ENCODE measurements at places on chromosomes 16 and 17.

DNA sequence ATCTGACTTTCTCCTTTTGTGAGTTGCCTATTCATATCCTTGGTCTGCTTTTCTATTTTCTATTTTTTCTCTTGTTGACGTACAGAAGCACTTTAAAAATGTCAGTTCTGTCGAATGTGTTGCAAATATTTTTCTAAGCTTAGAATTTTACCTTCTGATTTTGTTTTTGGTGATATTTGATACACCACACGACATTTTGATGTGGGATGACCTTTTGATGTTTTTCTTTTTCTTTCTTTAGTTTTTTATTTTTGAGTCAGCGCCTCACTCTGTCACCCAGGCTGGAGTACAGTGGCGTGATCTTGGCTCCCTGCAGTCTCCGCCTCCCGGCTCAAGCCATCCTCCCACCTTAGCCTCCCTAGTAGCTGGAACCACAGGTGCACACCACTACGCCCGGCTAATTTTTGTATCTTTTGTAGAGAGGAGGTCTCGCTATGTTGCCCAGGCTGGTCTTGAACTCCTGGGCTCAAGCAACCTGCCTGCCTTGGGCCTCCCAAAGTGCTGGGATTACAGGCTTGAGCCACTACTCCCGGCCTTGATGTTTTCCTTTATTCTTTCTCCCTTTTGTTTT, 39.6 kb downstream of the WSB1 start:
- DNase-seq: no peak

GRCh38 chr17:44348234-44348987, 3.3 kb downstream of the GRN start:
- DNase-seq: no peak

- no peak for DNase-seq
Observed at GRCh38 chr17:12967962-12968361, 49.9 kb downstream of the ELAC2 start.

GRCh38 chr17:21303441-21304065, 19.0 kb downstream of the MAP2K3 start:
- DNase-seq: no peak

- DNase-seq: no peak
Observed at GRCh38 chr16:11181242-11181898, 74.6 kb downstream of the SOCS1 start.

DNA sequence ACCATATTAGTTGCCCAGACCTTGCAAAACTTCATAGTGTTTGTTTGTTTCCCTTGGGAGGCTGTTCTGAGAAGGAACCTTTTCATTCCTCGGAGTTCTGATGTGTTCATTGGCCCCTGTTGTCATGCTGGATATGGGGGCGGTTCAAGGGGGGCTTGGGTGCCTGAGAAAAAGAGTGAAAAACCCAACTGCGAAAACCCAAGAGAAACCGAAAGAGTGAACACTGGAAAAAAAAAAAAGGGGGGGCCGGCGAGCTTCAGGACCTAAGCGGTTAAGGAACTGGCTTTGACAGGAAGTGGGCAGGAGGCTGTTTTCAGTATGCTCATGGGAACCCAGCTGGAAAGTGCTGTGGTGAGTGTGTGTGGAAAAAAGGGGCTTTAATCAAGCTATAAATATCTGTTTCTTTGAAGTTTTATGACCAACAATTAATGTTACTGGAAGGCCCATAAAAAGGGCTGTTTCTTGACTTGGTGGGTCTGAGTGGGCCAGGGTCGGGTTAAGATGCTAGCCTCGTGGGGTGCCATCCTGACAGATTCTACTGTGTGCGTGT, 510.7 kb downstream of the MAF start:
- DNase-seq: peak; percentile 30

DNA sequence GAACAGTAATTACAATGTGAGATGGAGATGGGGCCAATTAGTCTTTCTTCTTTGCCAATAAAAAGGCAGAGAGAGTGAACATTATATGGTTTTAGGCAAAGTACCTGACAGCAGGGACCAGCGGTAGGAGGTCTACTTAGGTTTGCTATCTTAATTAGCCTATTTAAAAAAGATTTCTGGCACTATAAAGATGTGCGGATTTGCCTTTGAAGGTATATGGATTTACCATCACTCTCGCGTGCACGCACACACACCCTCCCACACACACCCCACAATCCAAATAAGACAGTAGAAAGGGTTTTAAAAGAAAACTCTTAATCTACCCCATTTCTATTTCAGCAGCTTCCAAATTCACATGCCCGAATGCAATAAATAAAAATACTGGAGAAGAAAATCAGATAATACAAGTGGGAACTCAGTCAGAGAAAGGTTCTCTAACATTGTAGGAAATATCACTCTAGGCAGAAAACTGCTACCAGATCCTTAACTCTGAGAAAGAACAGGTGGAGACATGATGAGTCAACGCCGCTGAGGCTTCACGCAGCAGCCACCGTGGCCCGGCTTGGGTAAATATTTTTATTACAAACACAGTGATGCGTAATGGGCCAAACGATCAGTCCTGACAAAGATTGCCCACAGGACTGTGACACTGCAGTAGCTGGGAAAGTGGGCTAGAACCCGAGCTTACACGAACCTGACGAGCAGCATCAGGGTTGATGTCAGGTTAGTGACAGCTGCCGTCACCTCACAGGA, 66.6 kb upstream of the AXIN2 start:
- no peak for DNase-seq

DNA sequence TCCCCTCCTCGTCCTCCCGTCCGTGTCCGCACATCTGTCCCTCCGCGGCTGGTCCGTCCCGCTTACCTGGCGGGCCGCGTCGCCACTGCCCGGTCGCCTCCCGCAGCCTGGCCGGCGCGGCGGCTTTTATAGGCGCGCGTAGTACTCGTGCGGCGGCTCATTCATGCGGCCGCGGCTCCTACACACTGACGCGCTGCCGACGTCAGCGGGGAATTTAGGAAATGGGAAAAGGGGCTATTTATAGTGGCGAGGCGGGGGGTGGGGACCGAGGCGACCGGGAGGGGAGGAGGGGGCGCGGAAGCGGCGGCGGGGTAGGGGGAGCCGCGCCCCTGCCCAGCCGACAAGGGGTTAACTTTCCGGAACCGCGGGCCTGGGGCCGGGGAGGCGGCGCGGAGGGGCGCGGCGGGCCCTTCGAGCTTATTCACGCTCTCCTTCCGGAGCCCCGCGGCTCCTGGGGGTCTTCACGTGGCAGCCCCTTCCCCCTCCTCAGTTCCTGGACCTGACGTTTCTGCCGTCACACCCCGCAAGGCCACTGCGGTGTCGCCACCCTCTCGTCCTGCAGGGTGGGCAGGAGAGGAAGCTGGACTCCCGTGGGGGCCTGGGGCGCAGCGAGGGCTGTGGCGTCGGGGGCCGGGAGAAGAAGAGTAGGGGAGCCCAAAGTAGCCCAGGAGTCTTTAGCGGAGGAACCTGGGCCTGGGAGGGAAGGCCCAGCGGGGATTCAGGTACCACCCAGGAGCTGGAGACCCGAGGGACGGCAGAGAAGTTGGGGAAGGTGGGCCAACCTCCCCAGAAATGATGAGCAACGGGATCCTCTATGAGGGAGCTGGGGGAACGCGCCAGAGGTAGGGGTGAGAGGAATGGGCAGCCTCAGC, 3.6 kb upstream of the HIC1 start:
- no peak for DNase-seq

DNA sequence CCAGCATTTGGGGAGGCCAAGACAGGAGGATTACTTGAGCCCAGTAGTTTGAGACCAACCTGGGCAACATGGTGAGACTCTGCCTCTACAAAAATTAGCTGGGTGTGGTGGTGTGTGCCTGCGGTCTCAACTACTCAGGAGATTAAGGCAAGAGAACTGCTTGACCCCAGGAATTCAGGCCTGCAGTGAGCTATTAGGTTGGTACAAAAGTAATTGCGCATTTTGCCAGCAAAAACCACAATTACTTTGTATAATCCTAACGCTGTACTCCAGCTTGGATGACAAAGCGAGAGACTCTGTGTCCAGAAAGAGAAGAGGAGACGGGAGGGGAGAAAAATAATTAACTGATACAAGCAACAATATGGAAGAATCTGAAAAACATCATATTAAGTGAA, 32.7 kb downstream of the YWHAE start:
- no peak for DNase-seq

- no peak for DNase-seq
Observed at GRCh38 chr16:2008631-2009163, 924 bp downstream of the ZNF598 start.

GRCh38 chr17:50027881-50028735, 27.8 kb upstream of the ITGA3 start:
- no peak for DNase-seq

DNA sequence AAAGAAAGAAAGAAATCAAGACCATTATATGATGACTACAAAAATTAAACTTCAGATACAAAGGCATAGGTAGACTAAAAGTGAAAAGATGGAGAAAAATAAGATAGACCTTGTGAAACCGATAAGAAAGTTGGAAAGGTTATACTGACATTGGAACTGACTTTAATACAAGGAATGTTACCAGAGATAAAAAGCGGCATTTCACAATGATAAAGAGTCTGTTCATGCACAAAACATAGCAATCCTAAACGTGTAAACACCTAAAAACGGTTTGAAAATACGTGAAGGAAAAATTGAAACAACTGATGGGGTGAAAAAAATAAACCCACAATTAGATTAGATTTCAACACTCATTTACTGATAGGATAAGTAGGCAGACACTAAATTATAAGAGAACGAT, 9.6 kb upstream of the ERN1 start:
- no peak for DNase-seq

DNA sequence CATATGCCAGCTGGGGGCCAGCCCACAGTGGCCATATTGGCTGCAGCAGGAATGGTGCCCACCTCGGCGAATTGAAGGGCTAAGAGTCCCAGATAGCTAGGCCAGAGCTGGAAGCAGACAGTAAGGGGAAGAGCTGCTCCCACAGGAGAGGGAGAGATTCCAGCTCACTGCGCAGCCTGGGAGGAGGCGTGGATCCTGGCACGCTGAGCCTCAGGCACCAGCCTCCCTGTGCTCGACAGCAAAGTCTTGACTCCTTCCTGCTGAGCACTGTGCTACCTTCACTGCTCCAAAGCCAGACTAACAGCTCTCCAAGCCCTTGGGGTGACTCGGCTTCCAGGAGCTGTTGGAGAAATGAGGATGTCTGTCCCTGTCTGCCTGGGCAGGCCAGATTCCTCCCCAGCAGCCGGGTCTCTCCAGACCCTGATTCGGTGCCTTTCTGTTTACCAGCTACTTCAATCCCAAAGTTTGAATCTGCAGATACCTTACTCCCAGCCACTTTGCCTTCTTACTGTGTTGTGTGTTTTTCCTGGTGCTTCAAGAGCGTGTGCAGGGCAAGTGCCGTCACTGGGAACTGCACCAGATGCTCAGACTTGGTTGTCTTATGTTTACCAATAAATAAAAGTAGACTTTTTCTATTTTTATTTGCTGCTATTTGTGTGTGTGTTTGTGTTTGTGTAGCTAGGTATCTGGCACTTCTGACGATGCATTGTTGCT, 9.1 kb downstream of the CBX2 start:
- DNase-seq: no peak

DNA sequence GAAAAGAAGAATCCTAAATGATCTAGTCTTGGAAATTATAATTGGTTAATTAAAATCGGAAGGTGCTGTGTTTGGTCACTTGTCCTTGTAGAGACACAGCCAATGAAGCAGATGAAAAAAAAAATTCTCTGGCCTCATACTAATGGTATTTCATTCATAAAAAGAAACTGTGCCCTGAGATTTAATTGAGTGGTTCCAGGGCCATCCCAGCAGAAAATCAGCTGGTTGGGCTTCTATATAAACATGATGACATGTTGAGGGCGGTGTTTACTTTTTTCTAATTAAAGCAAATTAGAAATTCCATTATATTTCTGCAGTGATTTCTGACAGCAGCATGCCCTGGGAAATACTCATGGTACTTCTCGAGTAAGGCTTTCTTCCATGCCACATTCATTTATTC, 191.9 kb upstream of the KCNJ16 start:
- no peak for DNase-seq

DNA sequence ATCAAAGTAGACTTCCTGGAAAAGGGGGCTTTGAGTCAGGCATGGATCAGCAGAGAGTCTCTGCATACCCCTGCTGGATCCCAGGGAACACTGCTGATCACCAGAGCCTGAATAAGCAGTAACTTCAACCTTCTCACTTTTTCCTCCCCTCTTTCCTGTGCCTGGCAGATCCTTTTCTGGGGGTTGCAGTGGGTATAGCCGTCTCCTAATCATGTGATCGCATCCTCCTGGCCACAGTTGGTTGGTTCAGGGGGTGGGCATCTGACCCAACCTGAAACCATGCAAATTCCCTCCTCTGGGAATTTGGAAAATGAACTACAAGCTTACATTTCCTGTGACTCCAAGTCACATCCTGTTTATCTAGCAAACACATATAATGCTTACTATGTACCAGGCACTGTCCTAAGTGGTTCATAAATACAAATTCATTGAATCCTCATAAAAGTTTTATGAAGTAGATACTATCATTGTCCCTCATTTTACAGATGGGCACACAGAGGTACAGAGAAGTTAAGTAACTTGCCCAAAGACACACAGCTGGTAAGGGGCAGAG, 120.3 kb downstream of the AXIN2 start:
- DNase-seq: no peak

DNA sequence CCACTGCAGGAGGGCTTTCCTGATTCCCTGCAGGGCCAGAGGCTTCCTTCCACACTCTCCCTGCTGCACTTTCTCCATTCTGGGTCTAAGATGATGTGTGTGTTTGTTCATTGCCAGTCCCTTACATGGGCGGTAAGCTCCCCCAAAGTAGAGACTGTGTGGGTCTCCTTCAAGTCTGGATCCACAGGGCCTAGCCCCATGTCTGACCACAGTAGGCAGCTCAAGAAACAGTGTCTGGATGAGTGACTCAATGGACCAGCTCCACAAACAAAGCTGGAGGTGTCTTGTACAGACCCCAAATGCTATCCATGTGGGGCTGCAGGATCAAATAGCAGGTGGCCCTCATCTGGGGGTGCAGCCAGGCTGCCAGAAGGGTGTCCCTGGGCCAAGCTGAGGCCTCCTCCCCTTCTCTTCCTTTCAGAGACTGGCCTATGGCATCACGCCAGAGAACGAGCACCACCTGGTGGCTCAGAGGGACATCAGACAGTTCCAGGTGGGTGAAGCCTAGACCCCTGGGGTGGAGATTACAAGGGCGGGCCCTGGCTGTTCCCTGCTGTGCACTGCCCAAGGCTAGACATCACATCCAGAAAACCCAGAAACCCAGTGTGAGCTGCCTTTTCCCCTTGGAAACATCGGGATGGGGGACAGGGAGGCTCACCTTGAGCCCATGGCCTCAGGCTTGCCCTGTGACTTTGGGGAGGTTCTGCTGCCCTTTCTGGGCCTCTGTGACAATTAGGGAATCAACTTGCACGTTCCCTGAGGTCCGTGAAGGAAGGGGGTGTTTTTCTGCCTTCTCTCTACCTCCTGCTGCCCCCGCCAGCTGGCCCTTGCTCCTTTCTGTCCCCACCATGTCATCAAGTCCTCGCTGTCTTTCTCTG, 45.9 kb downstream of the SLC6A2 start:
- DNase-seq: no peak

GRCh38 chr17:29205047-29205446, 24.8 kb upstream of the MYO18A start:
- no peak for DNase-seq

GRCh38 chr16:67017810-67018488, 11.0 kb upstream of the CBFB start:
- DNase-seq: peak; percentile 75

- DNase-seq: no peak
Observed at GRCh38 chr17:77890771-77891170, 67.7 kb upstream of the TNRC6C start.
